NCI-H187 (cell line): ENCODE measurements at places on chromosomes 1 and 21.

- DNase-seq = no peak
Observed at GRCh38 chr1:116921937-116922336, 12.2 kb downstream of the PTGFRN start.

DNA sequence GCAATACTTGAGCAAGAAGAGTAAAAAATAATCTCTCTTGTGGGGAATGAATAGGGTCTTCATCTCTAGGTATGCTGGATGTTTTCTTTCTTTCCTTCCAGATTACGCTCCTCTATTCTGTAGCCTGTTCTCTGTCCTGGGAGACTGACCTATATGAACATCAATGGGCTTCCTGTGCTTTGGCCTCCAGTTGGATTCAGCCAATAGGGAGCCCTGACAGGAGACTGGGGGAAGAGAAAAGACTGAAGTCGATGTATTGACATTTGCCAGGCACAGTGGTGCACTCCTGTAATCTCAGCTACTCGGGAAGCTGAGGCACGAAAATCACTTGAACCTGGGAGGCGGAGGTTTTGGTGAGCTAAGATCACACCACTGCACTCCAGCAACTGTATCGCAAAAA, 17.6 kb downstream of the SEMA6C start:
- DNase-seq = no peak

- DNase-seq = peak; percentile 29
Observed at GRCh38 chr1:52142220-52143183, 613 bp downstream of the ZFYVE9 start.

GRCh38 chr1:43506233-43506632, 24.4 kb upstream of the PTPRF start:
- DNase-seq = no peak

GRCh38 chr21:41783476-41784180, 16.8 kb upstream of the RIPK4 start:
- DNase-seq = no peak

DNA sequence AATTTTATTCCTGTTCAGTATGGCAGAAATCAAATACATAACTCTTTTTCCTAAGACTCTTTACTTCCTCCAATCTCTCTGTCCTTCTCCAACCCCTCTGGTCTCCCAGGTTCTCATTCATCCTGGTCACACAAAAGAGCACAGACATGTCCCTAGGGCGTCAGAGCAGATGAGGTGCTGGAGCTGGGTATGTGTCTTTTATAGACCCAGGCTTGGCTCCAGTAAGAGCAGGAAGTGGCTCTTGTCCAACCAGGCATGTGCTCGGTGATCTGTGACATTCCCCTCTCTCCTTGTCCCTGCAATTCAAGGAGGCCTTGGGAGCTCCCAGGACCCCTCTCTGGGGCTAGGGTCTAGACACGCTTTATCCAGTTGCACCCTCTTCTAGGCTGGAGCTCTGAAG, 18.0 kb upstream of the LCE2D start:
- no peak for DNase-seq

GRCh38 chr1:15420853-15421465, 11.3 kb downstream of the EFHD2 start:
- DNase-seq = no peak

DNA sequence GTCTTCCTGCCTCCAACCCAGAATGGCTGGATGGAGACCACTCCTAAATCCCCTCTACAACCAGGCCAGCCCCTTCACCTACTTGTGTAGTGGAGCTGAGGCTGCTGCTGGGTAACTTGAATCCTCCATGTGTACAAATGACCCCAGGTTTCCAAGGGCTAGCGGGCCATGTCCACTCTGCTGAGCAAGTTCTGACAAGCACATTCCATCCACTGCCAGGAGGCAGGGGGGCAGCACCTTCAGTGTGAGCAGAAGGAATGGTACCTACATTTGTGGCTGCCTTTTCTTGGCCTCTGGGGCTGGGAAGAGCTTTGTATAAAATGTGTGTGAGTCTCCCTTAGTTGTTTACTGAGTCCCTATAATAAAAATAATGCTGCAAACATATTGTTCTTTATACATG, 14.5 kb downstream of the KIAA0040 start:
- DNase-seq = no peak

- no peak for DNase-seq
Observed at GRCh38 chr21:31879241-31879650, 6.4 kb downstream of the HUNK start.

- DNase-seq = no peak
Observed at GRCh38 chr1:33966346-33967141, 102.7 kb downstream of the HMGB4 start.

DNA sequence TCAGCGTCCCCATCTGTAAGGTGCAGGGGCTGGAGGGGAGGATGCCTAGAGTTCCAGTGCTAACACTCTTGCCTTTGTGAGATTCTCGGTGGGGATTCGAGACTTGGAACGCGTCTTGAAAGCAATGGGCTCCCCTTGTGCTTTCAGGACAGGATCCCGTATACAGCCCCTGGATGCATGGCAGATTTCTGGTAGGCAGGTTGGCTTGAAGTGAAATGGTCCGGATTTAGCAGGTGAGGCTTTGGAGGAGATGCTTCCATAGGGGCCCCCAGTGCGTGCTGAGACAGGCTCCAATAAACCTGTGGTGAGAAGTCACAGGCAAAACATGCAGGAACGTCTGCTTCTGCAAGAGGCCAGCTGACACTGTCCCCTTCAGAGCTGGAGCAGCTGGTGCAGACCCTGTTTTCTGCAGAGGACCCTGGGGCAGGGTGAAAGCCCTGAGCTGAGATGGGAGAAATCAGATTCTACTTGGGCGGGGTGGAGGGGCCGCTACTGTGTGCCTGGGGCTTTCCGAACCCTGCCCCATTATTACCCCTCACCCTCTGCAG, 270.4 kb downstream of the PTPRU start:
- DNase-seq = no peak

DNA sequence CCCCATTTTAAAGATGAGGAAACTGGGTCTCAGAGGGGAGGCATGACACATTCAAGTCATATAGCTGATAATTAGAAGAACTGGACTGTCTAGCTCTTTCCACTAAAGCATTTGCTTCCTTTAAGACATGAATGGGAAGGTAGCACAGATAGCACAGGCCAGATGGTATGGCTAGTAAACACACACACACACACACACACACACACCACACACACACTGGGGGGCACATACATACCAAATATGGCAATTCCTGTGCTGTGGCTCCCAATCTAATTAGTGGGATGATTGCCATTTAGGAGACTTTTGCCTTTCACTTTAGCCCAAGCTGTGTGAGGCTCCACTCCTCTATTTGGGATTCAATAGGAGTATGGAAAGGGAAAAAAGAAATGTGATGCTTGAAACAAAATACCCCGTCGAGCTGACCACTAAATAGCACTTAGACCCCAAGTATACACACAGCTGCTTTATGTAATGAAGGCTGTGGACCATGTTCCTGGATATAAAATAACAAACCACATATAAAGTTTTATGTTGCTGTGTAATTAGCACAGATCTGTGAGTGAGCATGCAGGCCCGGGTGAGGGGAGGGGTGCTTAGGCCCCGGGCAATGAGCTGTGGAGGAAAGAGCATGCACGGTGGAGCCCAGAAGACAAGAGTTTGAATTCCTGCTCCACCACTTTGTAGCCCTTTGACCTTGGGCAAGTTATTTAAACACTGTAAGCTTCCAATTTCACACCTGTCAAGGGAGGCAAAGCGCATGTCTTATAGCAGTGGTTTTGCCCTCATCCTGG, 6.8 kb upstream of the TRABD2B start:
- DNase-seq = peak; percentile 56

DNA sequence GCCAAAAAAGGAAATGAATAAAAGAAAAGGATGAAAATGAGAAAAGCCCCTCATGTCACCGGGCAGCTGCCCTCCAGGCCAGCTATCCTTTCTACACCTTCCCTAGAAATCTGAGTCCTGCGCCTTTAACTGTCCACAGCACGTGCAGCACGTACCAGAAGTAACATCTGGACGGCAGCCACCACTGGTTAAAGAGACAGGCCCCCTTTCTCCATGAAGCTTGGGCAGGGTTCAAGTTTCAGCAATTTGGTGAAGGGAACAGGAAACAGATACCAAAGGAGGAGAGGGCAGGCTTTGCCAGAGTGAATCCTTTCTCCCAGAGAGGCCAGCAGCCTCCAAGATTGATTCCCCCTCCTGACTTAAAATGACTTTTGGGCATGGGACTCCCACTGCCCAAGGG, 3.6 kb upstream of the KIAA2013 start:
- no peak for DNase-seq

GRCh38 chr1:44239961-44240371, 26.7 kb downstream of the DMAP1 start:
- no peak for DNase-seq

DNA sequence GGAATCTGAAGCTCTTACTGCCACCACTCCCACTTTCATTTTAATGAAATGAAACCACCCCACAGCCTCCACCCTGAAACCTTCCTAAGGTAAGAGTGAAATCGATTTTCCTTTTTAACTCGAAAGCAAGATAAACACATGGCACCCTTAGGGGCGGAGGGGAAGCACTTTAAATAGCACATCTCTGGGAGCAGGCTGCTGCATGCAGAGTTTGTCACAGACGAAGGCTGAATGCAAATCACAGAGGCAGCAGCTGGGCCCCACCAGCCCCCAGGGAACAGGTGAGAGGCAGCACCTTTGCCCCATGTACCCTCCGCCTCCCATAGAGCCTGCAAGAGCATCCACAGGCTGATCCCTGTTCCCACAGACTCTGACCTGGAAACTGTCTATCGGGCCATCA, 60.0 kb upstream of the GRIK3 start:
- peak; percentile 71 for DNase-seq

DNA sequence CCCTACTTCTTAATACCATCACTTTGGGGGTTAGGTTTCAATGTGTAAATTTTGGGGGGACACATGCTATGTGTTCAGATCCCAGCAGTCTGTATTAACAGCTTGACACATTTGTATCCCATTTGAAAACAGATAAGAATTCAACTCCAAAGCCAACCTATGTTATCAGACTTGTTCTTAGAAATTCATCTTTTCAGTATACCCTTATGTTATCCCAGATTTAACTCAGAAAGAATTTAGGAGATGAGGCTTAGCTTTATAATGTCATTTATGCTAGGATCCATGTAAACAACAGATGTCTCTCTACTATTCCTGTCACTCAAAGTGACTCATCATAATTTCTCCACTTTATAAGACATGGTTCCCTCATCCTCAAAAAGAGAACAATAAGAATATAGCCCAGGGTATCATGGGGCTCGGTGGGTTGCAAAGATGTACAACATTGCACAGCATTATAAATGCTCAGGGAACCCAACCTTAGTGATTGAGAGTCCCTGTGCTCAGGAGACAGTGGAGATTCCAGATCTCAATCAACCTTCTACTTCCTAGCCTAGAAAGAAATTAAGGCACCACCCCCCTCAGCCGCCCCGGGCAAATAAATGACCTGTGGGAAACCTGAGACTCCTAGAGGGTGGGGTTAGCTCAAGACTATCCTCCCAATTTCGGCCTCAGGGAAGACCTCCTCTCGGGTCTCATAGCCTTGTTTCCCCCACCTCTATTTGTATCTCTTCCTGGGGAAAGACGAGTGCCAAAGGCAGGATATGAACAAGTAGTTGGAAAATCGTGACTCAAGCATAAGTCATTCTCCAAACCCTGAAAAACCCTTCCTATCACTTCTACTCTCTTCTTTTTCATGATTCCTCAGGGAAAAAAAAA, 265.1 kb upstream of the CAMK1G start:
- DNase-seq = no peak

- peak; percentile 53 for DNase-seq
Observed at GRCh38 chr1:55073187-55073916, 34.0 kb downstream of the PCSK9 start.

- no peak for DNase-seq
Observed at GRCh38 chr1:44847845-44848244, 4.8 kb upstream of the PTCH2 start.

DNA sequence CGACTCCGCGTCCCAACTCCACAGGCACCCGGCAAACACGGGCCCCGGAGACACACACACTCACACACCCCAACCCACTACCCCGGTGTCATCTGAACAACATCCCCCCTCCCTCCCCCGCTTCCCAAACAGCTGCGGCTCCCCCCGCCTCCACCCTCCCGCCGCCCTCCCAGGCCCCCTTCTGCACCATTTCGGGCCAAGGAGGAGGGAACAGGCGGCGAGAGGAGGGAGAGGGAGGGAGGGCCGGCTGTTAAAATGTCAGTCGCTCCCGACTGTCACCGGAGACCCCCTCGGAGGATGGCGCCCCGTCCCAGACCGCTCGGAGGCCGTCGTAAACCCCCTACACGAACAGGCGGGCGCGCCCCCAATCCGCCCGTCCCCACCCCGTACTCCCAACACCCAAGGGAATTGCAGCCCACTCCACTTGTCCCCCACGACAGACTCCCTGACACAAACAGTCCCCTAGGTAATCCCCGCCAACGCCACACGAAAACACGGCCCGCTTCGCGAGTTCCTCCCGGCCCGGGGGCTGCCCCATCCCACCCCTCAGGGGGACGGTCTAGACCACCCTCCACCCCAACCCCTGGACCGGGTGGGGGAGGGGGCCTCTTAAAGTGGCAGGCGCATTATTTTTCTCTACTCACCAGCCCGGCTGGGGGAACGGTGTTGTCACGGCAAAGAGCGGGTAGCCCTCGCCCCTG, 583 bp downstream of the MEF2D start:
- no peak for DNase-seq

- DNase-seq = no peak
Observed at GRCh38 chr21:42986125-42986783, 11.9 kb downstream of the PKNOX1 start.

- no peak for DNase-seq
Observed at GRCh38 chr1:5389101-5389885, 602.9 kb downstream of the NPHP4 start.
